ENCODE measurements at places on chromosomes 16 and 17.

GRCh38 chr16:23435500-23435899 is 17.5 kb downstream of the COG7 start:
- DNase-seq = peak; percentile 29

DNA sequence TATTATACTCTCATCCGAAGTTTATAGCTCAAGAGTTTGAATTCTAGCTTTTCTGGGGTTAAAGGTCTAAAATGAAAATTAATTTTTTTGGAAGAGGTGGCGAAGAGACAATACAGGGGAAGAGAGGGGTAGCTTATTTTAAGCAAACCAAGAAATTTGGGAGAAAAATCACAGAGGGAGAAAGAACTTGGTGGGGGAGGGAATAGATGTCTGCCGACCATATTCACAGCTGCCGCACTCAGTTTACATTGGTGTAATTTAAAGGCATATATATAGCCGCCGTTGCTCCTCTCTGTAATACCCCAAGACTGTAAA is 6.5 kb upstream of the ZFHX3 start:
- DNase-seq = no peak

- no peak for DNase-seq
Measured at GRCh38 chr16:77430787-77431585, 3.8 kb downstream of the ADAMTS18 start.

GRCh38 chr16:51057969-51058337 is 93.1 kb downstream of the SALL1 start:
- no peak for DNase-seq

GRCh38 chr17:82400206-82400605 is 17.9 kb upstream of the HEXD start:
- DNase-seq = no peak

GRCh38 chr16:17476414-17477259 is 5.9 kb upstream of the XYLT1 start:
- DNase-seq = peak; percentile 18

DNA sequence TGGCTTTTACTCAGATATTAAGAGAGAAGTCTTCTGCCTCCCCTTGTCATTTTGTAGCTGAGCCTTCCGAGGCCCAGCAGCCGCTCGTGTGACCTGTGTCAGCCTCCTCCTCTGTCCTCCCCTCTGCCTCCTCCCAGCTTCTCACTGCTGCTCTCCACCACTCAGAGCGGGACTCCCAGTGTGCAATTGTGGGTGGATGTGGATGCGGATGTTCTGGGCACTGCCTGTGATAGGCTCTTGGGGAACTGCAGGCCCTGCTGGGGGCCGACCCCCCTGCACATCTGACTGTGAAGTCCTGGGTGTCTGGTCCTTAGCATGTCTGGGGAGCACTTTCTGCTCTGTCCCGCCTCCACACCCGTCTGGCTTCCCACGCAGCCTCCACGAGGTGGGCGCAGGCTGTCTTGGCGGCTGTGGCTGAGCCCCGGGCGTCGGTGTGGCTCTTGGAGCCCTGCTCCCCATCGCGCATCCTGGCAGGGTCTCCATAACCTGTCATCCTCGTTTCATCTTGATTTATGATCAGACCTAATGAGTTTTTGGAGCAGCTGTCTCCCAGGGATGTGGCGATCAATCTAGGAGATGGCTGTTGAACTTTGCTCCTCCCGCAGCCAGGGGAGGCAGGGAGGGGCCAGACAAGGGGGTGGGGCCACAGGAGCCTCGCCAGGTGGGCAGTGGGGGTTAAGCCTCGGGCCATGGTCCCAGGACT is 28.1 kb downstream of the GRIN2C start:
- no peak for DNase-seq

GRCh38 chr16:68668266-68668665 is 23.2 kb downstream of the CDH3 start:
- no peak for DNase-seq

DNA sequence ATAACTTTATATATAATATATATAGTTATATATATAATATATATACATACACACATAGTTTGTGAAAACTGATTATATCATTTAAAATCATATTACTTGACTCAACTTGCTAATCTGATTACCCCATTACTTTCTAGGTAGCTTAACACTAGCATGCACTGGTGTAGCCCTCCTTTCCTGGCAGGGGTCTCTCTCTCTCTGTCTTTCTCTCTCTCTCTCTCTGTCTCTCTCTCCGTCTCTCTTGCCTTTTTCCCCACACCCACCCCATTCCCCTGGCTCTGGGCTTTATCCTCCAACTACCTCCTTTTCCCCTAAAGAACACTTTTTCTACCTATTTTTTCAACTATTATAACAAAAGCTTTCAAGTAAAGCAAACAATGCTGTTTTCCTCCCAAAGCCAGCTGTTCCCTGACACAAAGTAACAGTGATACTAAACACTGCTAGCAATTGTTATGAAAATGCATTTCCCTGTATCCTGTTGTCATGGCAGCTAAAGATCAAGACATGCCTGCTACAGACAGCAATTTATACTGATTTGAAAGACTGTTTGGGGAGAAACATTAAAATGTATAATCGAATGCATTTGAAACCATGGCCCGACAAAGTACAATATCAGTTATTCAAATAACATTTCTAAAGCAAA is 89.4 kb downstream of the CHD9NB start:
- no peak for DNase-seq

DNA sequence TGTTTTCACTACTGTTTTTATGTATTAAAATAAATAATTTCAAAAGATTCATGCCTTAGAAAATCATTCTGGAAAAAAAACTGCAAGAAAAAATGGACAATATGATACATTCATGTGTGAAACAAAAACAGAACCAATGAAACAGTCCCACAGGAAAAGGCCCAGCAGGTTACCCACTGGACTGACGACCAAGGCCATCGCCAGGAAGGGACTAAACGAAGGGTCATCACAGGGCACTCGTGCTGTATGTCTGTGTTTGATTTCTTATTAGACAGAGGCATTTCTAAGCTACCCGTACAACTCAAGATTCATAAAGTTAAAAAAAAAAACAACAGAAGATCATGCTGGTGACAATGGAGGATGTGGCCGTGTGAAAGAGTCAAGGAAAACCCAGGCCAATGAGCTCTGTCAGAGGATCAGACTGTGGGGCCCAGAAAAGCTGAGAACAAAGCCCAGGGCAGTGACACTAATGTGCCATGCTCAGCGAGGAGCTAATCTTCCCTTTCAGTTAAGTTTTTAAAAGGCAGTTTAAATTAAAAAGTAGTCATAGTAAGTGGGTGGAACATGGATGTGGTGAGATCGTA is 31.8 kb downstream of the NSMCE1 start:
- DNase-seq = no peak

DNA sequence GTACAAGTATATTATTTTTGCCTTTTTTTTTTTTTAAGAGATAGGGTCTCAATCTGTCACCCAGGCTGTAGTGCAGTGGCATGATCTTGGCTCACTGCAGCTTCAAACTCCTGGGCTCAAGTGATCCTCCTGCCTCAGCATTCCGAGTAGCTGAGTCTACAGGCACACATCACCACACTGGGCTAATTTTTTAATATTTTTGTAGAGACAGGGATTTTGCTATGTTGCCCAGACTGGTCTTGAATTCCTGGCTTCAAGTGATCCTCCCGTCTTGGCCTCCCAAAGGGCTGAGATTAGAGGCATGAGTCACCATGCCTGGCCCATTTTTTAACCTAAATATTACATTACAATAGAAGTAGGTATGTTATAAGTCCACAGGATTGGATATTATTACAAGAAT is 3.2 kb downstream of the TERB1 start:
- DNase-seq = no peak

DNA sequence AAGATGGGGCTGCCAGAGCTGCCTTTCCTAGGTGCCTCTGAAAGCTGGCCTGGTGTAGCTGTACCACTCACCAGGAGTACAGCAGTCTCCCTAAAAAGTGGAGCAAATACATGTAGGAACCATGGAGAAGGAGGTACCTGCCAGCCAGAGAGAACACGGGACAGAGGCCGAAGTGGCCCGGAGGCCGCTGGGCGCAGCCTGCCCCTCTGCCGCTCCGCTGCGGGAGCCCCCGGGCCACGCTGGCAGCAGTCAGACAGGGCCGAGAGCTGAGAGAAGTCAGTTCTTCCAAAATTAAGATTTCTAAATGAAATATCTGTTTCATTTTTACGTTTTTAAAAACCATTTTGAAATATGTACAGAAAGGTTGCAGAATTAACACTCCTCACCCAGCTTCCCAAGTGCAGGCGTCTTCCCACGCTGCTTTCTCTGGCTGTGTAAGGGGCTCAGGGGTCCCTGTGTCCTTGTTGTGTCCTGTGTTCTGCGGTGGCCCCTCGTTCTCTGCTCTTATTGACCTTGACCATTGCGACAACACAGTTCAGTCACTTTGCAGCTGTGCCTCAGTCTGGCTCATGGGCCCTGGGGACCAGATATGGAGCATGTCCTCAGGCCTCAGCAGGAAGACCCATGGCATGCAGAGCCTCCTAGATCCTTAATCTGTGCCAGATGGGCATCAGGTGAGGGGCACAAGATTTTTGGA is 5.0 kb downstream of the MAPK8IP3 start:
- no peak for DNase-seq

- peak; percentile 91 for DNase-seq
Measured at GRCh38 chr16:75108792-75109731, 7.5 kb downstream of the LDHD start.

- DNase-seq = no peak
Measured at GRCh38 chr17:8133941-8134340, 10.0 kb upstream of the HES7 start.

GRCh38 chr17:17107891-17108431 is 65.7 kb downstream of the MPRIP start:
- DNase-seq = no peak

DNA sequence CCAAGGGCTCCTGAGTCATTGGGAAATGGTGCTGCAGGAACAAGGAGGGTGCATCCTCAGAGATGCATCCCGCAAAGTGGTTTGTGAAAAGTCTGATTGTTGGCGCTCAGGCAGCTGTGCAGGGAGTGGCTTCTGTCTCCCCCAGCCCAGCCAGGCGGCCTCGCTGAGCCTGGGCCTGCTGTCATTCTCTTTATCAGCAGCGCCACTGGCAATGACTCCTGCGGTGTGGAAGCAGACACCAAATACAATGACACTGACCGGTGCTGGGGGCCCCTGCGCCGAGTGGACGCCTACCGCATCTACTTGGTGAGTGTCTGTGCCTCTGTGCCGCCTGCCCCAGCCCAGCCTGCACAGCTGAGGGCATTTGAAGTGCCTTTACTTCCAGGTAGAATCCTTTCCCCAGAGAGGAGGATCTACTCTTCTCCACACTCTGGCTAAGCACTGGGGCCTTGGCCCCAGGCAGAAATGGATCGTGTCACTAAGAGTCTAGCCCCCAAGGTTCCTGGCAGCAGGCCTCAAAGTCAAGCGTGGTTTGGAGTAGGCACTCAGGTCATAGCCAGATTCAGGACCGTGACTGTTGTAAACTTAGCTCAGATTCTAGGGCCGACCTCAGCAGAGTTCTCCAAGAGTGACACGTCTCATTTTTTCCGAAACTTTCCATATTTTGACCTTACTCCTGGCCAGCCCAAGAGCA is 19.3 kb upstream of the NAT9 start:
- DNase-seq = no peak

DNA sequence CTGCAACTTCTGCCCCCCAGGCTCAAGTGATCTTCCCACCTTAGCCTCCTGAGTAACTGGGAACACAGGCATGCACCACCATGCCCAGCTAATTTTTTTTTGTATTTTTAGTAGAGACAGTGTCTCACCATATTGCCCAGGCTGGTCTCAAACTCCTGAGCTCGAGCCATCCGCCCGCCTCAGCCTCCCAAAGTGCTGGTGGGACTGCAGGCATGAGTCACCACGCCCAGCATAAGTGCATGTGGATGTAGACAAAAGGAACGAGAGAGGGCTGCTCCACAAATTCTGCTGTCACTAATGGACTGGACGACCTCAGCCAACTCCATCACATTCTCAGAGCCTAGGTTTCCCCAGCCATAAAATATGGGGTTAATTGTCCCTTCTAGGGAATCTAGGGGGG is 7.7 kb upstream of the SP2 start:
- DNase-seq = no peak

DNA sequence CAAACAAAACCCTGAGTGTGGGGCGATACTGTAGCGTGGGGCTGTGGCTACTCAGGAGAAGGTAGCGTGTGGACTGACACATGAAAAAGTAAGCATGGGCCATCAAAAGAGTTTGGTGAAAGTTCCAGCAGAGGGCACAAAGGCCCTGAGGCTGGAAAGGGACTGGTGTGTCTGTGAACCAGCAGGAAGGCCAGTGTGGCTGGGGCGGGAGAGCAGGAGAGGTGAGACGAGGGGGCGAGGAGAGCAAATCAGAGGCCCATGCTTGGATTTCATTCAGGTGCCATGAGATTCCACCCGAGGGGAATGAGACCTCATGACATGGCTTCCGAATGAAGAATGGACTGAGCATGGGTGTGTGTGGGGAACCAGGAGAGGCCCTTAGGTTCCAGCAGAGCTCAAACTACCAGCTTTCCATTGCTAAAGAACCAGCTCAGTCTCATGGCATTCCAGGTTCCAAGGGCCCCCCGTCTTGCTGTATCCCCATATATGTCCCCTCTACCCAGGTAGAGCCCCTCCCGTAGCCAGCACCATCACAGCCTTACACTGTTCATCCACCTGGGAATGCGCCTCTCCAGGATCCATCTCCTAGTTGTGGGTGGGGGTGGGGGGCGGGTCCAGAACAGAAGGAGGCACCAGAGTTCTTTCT is 31.1 kb downstream of the TRPV2 start:
- DNase-seq = no peak

DNA sequence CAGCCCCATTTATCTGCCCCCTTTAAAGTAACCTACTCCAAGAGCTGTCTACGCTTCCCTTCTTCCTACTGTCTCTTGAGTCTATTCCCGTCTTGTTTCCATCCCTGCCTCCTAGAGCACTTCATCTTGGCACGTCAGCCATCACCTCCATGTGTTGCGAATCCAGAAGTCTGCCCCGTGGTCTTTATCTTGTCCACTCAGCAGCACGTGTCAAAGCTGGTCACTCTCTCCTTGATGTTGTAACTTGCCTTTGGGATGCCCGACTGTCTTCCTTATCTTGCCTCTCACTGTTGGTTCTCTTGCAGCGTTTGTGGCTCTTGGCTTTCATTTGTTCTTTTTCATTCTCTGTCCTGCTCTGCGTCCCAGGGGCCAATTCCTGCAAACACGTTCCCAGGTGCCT is 99.4 kb downstream of the PLCG2 start:
- DNase-seq = no peak

DNA sequence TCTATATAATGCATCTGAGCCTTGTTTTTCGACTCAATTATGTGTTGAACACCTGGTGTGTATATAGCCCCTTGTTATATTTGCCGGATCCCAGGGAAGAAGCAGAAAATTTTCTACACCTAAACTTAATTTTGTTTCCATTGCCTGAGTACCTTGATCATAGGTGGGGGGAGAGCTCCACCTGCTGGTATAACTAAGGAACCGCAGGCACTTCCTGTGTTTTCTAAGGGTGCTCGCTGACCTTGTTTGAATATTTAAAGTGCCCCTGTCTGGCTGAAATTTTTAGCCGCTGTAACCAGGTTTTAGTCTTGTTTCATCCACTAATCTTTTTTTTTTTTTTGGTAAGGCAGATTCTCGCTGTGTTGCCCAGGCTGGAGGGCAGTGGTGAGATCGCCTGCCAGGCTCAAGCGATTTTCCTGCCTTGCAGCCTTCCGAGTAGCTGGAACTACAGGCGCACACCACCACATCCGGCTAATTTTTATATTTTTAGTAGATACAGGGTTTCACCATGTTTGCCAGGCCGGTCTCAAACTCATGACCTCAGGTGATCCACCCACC is 6.5 kb upstream of the NUBP1 start:
- DNase-seq = peak; percentile 68

Measured in heart left ventricle (tissue), 16 donors.